Stromal cell of bone marrow (primary cell): ENCODE measurements at places on chromosomes 1 and 21.

GRCh38 chr1:227885648-227886502, 61.9 kb downstream of the WNT9A start:
- DNase-seq = peak; percentile 16

GRCh38 chr1:229340496-229340895, 2.4 kb downstream of the CCSAP start:
- DNase-seq = no peak

GRCh38 chr1:62905872-62906271, 121.9 kb downstream of the ATG4C start:
- DNase-seq = no peak

- DNase-seq = no peak
Observed at GRCh38 chr1:53430261-53430660, 28.9 kb upstream of the DMRTB1 start.

GRCh38 chr1:201561601-201562000, 22.7 kb downstream of the NAV1 start:
- DNase-seq = no peak

DNA sequence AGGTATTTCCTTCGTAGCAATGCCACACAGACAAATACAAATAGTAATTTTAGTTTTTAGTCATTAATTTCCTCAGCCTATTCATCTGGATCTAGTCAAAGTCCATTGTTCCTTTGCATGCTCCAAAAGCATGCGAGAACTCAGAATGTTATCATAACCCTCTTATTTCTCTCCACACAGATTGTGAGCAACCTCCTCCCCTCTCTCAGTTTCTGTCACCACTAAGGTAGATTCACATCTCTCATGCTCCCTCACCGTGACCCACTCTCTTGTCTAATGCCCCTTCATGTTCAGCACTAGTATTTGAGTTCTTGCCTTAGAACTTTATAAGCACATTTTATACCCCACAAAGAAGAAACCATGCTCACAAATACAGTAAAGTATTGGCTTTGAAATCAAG, 582.4 kb downstream of the PLA2G4A start:
- no peak for DNase-seq
